GM04504 (cell line): ENCODE measurements at places on chromosomes 1 and 21.

GRCh38 chr1:67094191-67094590 is 40.2 kb upstream of the SLC35D1 start:
- DNase-seq: no peak

- no peak for DNase-seq
Observed at GRCh38 chr1:30329802-30330557, 393.4 kb downstream of the MATN1 start.

GRCh38 chr21:31236528-31236927 is 107.5 kb downstream of the TIAM1 start:
- DNase-seq: no peak

GRCh38 chr1:65177457-65177856 is 29.5 kb downstream of the AK4 start:
- no peak for DNase-seq

DNA sequence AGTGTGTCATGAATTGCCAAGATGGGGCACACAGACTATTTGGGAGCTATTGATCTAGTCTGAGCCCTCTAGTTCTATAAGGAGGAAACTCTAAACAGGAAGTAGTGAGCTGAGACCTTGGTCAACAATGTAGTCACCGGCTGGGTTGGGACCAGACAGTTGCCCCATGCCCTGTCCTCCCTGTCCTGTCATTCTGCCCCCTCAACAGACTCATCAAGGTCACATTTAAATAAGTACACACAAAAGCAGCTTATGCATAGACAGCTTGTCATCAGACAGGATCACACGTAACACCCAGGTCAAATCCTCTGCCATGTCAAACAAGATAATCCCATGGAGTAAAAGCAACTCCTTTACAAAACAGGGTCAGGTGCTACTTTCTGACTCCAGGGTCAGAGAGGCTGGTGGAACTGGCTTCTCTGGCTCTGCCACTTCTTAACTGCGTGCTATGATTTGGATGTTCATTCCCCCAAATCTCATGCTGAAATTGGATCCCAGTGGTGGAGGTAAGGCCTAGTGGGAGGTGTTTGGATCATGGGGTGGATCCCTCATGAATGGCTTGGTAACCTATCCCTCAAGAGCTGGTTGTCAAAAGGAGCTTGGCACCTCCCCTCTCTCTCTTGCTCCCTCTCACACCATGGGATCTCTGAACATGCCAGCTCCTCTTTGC is 128.9 kb downstream of the HIVEP3 start:
- no peak for DNase-seq

- no peak for DNase-seq
Observed at GRCh38 chr1:21305155-21305899, 15.1 kb upstream of the ECE1 start.

DNA sequence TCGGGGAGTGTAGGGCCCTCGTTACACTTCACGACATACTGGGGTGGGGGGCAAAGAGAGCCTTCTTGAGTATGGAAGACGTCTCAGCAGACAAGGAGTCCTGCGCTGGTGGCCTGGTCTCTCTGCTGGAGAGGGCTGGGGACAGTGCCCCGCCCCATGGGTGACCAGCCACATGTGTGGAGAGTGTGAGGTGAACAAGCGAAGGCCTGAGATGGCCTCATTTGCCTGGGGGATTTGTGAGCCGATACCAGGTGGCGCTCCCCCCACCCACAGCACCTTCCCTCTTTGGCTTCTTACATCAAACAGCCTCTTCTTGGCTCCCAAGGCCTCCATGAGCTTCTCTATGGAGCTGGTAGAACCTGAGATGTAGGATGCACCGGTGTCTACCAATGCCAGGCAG is 4.0 kb upstream of the ETNK2 start:
- no peak for DNase-seq

DNA sequence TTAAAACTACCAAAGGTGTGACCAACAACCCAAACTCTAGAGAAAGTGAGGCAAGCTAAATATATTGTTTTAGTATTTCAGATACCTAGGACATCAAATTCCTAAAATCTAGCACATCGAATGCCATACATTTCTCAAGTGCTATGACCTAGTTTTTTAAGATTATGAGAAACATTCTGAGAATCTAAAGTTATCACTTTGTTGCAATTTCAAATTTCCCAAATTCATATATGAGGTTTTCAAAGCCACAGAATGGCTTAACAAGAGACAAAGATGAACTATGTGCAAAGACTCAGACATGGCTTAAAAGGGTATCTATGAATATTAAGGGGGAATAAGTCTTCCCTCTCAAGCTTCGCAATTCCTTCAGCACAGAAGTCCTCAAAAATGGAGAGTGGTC is 6.8 kb downstream of the SCYL3 start:
- DNase-seq: no peak

- no peak for DNase-seq
Observed at GRCh38 chr1:81548918-81549587, 251.7 kb upstream of the ADGRL2 start.

DNA sequence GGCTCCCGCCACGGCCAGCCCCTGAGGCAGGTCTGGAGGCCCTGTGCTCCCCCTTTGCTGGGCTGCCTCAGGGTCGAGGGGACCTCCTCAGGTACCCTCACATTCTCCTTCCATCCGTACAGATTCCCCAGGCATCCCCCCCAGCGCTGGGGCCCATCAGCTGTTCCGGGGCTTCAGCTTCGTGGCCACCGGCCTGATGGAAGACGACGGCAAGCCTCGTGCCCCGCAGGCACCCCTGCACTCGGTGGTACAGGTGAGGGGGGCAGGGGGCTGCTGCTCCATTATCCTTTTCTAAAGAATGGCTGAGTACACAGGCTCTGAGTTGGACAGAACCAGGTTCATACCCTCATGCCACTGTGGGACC is 29.1 kb downstream of the RPS6KA1 start:
- DNase-seq: no peak

GRCh38 chr1:21089731-21090130 is 87.0 kb downstream of the EIF4G3 start:
- DNase-seq: no peak

DNA sequence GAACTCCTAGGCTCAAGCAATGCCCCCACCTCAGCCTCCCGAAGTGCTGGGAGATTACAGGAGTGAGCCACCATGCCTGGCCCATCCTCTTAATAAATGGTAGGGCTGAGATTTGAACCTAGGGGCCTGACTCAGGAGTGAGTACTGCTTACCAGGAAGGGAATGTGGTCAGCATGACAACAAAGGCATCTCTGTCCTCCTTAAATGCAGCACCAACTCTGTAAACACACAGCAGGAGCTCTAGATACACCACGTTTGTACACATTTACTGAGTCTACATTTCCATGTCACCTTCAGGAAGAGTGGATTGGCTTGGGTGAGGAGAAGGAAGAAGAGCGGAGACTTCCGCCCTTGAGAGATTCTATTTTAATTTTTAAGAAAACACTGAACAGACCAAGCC is 38.5 kb downstream of the HIVEP3 start:
- no peak for DNase-seq

GRCh38 chr1:23748016-23748415 is 4.7 kb downstream of the ELOA start:
- DNase-seq: no peak

GRCh38 chr21:42784276-42784675 is 95.1 kb downstream of the WDR4 start:
- no peak for DNase-seq

- DNase-seq: no peak
Observed at GRCh38 chr1:97632776-97633175, 288.1 kb downstream of the DPYD start.

DNA sequence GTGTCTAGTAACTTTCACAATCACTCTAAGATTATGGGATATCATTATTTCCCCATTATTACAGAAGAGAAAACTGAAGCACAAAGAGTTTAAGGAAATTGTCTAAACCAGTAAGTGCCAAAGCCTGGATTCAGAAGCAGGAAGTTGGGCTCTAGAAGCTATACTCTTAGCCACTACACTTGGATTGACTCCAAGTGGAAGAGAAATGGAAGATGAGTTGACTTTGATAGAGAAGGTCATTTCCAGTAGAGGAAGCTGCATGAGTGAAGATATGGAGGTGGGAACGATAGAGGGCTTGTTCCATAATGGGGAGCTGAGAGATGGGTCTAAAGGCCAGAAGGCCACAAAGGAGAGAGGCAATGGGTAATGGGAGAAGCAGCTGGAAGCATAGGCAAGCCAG is 11.7 kb upstream of the TDRD10 start:
- DNase-seq: no peak

GRCh38 chr1:155847823-155848529 is 9.0 kb downstream of the GON4L start:
- no peak for DNase-seq

- DNase-seq: no peak
Observed at GRCh38 chr1:905071-905749, 18.5 kb upstream of the SAMD11 start.

DNA sequence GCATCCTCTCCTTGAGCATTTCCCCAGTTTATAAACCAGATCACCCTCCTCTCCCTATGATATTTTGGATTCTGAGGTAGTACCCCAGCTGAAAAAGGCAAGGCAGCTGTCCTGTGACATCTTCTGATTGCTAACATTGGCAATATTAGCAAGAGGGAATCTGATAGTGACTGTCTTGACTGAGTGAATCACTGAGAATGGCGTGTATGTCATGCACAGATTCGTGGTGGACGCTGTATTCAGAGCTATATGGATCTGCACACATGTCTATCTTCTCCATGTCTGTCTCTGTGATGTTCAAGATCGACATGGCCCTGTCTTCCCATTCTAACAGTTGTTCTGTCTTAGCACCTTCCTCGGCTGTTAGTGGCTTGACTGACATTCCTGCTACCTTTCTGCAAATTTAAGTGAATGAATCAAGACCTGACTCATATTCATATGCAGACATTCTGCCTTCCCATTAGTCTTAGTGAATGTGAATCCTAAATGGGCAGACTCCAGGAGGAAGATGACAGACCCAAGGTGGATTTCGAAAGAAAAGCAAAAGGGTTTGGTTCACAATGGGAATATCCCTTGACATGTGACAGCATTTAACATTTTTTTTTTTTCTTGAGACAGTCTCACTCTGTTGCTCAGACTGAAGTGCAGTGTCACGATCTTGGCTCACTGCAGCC is 97.7 kb downstream of the PGBD5 start:
- no peak for DNase-seq

DNA sequence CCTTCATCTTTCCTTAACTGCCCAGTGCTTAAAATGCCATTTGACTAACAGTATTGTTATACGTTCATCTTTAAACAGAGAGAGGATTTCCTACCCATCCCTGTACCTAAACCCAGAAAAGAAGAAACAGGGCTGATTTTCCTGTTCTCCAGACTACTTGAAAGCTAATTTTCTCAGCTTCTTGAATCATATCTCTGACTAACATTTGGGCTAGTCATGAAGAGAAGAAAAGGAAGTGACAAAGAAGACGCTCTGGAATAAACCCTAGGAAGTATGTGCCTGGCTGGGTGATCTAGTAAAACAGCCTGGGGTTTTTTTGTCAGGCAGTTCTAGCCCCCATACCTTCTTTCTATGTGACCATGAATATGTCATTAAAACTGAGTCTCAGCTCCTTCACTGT is 44.8 kb upstream of the SGIP1 start:
- DNase-seq: no peak

- DNase-seq: no peak
Observed at GRCh38 chr1:43510621-43511020, 20.1 kb upstream of the PTPRF start.

DNA sequence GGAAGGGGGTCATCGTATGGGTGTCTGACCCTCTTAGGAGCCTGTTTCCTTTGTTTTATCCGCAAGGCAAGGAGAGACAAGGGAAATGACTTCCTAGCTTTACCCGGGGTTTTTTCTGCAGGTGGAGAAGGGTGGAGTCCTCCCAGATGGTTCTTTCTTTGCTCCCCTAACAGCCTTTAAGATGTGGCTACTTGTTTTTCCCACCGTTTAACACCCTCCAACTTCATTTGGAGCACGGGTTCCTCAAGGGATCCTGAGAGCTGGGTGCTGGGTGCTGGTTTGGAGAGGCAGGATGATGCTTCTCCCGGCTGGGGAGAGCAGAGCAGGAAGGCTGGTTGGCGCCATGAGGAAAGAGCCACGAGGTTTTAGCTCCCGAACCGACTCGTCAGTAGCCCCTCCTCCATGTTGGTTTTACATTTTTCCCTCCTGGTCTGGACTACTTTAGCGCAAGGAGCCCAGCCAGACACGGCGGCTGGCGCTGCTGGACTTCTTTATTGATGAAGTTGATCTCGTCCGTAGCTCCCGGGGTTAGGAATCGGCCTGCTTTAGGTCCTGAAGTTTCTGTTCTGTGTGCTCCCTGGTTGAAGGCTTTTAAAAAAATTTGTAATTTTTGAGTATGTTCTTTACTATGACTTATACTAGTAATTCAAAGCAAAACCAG is 1.4 kb downstream of the UCK2 start:
- DNase-seq: peak; percentile 57
